ENCODE measurements at places on chromosomes 2 and 18. TPM values are rescaled to one million over a fixed set of nuclear protein-coding genes. Genes with fewer than 3 reads are reported as not detected.

GRCh38 chr2:215750763-215751162 is 262.6 kb downstream of the MREG start:
- no peak overlapping the region for H3K4me3 ChIP-seq
- no peak for DNase-seq
- H3K27ac ChIP-seq, result no peak overlapping the region
- peaks cover 86% of the 10 kb centered on the region for H3K4me1 ChIP-seq
- no peaks in the 10 kb centered on the region for H3K27me3 ChIP-seq

GRCh38 chr2:35168351-35168750 is 1187.2 kb upstream of the CRIM1 start:
- H3K4me1 ChIP-seq, result no peaks in the 10 kb centered on the region
- no peak overlapping the region for H3K27ac ChIP-seq
- H3K27me3 ChIP-seq, result no peaks in the 10 kb centered on the region
- no peaks in the 10 kb centered on the region for H3K36me3 ChIP-seq

DNA sequence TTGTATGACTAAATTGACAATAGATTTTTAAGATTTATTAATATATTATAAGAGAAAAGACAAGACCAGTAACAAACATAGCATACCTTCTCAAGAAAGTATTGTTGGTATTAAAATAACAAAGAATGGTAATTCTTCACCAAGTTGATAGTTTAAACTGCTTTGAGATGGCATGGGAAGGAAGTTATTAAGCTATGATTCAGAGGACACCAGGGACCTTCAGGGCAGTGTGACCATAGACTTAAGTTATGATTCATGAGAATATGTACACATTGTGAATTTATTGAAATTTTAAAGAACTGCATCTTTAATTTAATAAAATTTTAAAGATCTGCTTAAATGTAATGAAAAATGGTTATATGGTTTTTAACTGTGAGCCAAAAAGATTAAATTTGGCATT is 205.7 kb downstream of the DSEL start:
- H3K27ac ChIP-seq, result no peak overlapping the region
- H3K27me3 ChIP-seq, result no peaks in the 10 kb centered on the region
- H3K4me3 ChIP-seq, result no peak overlapping the region
- H3K4me1 ChIP-seq, result no peaks in the 10 kb centered on the region
- DNase-seq, result no peak

HNRNPA3 gene
- 164 TPM for total RNA-seq

GRCh38 chr18:13374468-13375301 is 156.1 kb downstream of the LDLRAD4 start:
- DNase-seq, result no peak
- H3K4me1 ChIP-seq, result peaks cover 13% of the 10 kb centered on the region
- no peaks in the 10 kb centered on the region for H3K36me3 ChIP-seq
- H3K4me3 ChIP-seq, result no peak overlapping the region
- H3K27me3 ChIP-seq, result no peaks in the 10 kb centered on the region

DNA sequence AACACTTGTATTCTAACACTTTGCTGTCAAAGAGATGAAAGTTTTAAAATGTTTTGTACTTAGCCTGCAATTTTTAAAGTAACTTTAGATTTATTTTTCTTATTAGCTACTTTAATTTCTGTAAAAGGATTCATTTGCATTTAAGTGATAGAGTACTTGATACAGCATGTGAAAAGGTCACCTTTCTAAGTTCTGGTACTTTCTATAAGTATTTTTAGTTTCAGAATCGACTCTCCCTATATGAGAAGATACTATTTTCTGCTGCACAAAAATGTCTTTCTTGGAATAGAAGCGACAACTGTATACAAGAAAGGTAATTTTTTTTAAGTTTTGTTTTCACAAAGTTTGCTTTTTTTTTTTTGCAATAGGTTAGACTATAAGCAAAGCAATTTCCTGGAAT is 72.9 kb downstream of the METTL8 start:
- no peak overlapping the region for H3K4me3 ChIP-seq
- no peak for DNase-seq
- peaks cover 2% of the 10 kb centered on the region for H3K36me3 ChIP-seq
- H3K27me3 ChIP-seq, result no peaks in the 10 kb centered on the region

ARHGEF33 gene
- total RNA-seq, result not detected

FSHR gene
- total RNA-seq, result not detected

GRCh38 chr2:176101842-176102241 is 2.2 kb downstream of the HOXD12 start:
- H3K4me1 ChIP-seq, result peaks cover 12% of the 10 kb centered on the region
- peaks cover 99% of the 10 kb centered on the region for H3K27me3 ChIP-seq
- H3K27ac ChIP-seq, result no peak overlapping the region
- no peak overlapping the region for H3K4me3 ChIP-seq
- DNase-seq, result no peak

GRCh38 chr2:105645938-105646773 is 98.6 kb upstream of the NCK2 start:
- no peak overlapping the region for H3K4me3 ChIP-seq
- peaks cover 54% of the 10 kb centered on the region for H3K27me3 ChIP-seq
- H3K36me3 ChIP-seq, result no peaks in the 10 kb centered on the region
- H3K4me1 ChIP-seq, result peaks cover 26% of the 10 kb centered on the region

DNA sequence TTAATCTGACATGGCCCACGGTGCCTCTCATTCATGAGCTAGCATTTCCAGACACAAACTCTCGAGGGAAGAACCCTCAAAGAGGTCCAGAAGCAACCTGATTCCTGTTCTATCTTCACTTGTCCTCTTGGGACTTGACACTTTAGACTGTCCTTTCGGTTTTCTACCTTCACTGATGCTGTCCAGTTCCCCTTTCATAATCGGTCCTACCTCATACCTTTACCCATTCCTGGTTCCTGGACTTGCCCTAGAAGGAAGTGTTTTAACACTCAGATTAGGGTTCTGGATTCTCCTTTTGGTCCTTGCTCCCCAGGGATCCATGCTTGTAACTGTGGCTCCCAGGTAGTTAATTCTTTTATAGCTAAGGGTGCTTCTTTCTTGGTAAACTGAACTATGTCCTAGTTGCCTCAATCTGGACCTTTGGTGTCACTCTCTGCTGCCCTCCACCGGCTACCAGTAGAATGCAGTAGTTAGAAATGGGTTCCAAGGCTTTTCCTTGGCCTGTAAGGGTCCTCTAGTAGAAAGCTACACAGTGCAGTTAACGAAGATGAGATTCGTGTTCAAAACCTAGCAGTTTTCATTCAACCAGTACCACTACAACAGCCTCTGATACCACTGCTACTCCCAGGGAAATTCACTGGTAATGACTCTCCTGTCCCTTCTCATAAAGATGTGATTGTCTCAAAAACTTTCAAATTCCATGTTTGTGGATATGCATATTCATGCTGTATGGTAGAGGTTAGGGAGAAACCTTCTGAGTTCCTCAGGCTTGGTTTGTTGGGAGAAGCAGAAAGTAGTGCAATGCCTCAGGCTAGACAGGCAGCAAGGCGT is 178.1 kb upstream of the CYP26B1 start:
- H3K4me1 ChIP-seq, result no peaks in the 10 kb centered on the region
- peak; percentile 50 for DNase-seq
- no peaks in the 10 kb centered on the region for H3K27me3 ChIP-seq
- no peaks in the 10 kb centered on the region for H3K36me3 ChIP-seq
- H3K4me3 ChIP-seq, result no peak overlapping the region
- no peak overlapping the region for H3K27ac ChIP-seq

DNA sequence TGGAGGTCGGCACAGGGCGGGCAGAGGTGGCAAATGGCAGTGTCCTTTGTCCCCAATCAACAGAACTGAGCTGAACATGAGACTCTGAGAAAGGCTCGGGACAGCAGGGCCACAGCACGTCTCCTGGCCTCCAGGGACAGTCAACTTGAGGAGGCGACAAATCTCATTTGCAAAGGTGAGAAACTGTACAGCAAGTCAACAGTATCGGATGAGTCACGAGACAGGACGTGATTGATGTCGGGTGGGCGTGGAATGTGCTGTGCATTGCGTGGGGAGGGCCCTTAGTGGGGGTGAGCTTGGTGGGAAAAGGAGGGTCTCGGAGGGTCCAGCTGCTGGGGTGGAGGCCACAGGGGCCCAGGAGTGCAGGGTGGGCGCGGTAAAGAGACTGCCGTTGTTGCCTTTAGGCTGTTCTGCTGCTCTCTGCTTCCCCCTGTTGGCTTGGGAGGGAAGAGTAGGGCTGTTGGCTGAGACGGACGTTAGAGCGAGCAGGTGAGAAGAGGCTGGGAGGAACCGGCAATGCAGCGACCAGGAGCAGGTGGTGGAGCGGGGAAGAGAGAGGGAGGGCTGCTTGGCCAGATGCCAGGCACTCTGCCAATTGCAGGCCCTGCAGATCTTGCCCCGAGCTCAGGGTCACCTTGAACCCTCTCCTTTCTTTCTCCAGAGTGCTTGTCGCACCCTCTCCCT is 164.3 kb downstream of the BCL2 start:
- H3K27ac ChIP-seq, result no peak overlapping the region
- DNase-seq, result peak; percentile 35
- no peak overlapping the region for H3K4me3 ChIP-seq
- peaks cover 1% of the 10 kb centered on the region for H3K27me3 ChIP-seq

GRCh38 chr2:241977557-241978300 is 108.2 kb downstream of the RTP5 start:
- H3K27me3 ChIP-seq, result peaks cover 20% of the 10 kb centered on the region
- no peaks in the 10 kb centered on the region for H3K36me3 ChIP-seq

CAPN14 gene
- total RNA-seq, result not detected

DNA sequence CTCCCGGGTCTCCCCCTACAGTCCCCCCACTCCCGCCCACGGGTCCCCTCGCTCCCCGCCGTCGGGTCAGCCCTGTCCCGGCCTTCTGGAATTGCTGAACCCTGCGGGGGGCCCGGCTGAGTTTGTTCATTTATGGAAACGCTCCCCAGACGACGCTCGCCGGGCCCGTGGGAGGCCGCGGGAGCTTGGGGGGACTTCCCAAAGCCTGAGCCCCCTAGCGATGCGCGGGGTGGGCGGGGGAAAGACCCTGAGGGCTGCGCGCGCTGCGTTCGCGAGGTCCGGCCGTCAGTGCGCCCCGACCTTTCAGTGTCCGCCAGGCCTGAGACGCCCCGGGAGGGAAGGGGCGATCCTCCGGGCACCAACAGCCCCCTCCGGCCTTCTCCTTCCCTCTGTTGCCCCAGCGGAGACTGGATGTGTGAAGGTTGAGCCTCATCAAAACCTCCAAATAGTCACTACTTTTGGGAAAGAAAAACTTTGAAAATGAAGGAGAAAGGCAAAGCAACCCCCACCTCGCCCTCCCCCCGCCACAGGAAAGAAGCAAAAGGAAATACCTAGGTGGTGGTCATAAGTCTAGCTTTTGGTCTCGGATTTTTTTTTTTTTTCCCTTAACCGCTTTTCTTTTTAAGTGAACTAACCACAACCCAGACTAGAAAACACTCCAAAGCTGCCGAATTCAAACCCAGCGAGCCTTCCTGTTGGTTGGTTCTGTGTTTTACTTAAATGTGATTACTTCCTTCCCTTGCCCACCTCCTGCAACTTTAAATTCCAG is 509 bp upstream of the CYS1 start:
- H3K36me3 ChIP-seq, result no peaks in the 10 kb centered on the region
- H3K4me3 ChIP-seq, result no peak overlapping the region
- no peak overlapping the region for H3K27ac ChIP-seq
- DNase-seq, result no peak

- no peaks in the 10 kb centered on the region for H3K4me1 ChIP-seq
- no peak for DNase-seq
- no peak overlapping the region for H3K4me3 ChIP-seq
- H3K27me3 ChIP-seq, result no peaks in the 10 kb centered on the region
- no peak overlapping the region for H3K27ac ChIP-seq
These were observed 1275.2 kb upstream of the CRIM1 start for GRCh38 chr2:35080231-35080910.

EDAR gene
- total RNA-seq, result not detected

DNA sequence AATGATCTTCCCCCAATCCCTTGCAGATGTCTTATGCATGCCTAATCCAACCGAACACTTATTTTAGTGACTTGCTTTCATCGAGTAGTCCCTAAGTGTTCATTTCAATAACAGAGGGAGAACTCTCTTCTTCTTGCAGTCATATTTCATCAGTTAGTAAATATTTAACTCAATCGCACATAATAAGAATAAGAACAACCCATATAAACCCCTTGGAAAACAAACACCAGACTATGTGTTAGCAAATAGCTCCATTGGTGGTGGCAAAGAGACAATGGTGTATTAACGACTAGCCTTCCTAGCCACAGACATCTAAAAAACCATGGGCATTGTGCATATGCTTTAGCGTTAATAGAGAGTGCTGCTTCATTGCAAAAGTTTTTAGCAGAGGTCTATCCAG is 725.8 kb downstream of the BCL11A start:
- H3K4me3 ChIP-seq, result no peak overlapping the region
- no peak overlapping the region for H3K27ac ChIP-seq
- H3K4me1 ChIP-seq, result no peaks in the 10 kb centered on the region
- H3K36me3 ChIP-seq, result no peaks in the 10 kb centered on the region
- no peak for DNase-seq
- no peaks in the 10 kb centered on the region for H3K27me3 ChIP-seq

- no peaks in the 10 kb centered on the region for H3K36me3 ChIP-seq
- no peak overlapping the region for H3K27ac ChIP-seq
- peaks cover 28% of the 10 kb centered on the region for H3K4me1 ChIP-seq
- DNase-seq, result no peak
- H3K4me3 ChIP-seq, result no peak overlapping the region
These were observed 91.7 kb downstream of the ZCCHC2 start for GRCh38 chr18:62614494-62614893.

DNA sequence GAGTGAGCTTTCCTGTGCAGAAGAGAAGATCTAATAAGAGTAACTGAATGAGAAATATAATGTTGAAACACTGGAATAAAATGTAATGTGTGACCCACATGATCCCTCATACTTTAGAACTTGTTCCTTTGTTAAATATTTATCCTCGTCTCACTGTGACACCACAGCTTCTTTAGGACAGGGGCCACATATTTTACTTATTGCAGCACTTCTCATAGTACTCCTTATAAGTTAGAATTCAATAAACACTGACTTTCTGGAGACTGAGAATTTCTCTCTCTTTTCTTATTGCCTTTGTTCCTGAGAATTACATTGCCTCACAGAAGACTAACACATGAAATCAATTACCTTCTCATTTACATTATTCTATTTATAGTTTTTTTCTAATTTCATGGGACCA is 1234.6 kb upstream of the CHAC2 start:
- H3K4me3 ChIP-seq, result no peak overlapping the region
- no peaks in the 10 kb centered on the region for H3K27me3 ChIP-seq
- no peaks in the 10 kb centered on the region for H3K4me1 ChIP-seq
- H3K27ac ChIP-seq, result no peak overlapping the region
- DNase-seq, result no peak
- no peaks in the 10 kb centered on the region for H3K36me3 ChIP-seq

DNA sequence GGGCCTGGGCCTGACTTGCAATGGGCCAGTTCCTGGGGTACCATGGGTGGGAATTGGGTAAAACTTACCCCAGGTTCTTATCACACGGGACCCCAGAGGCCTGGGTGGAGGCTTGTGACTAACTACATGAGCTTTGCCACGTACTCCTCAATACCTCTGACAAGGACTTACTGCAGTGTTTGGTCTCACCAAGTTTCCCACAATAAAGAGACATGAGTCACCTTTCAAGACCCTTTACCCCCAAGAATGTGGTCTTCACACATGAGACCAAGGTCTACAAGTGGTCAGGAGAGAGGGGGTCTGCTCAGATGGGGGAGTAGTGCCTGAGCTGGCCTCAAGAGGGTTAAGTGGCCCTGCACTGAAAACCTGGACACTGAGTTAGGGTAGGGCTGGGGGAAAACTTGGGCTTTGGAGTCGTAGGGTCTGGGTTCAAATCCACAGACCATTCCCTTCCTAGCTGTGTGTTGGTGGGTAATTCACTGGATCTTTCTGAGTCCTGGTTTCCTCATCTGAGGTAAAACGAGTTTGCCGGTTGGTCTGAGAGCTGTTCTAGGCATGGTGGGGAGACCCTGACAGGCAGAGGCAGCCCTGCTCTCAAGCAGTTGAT is 2.0 kb upstream of the GNLY start:
- DNase-seq, result no peak
- H3K4me3 ChIP-seq, result no peak overlapping the region
- no peaks in the 10 kb centered on the region for H3K4me1 ChIP-seq
- H3K36me3 ChIP-seq, result no peaks in the 10 kb centered on the region
- no peak overlapping the region for H3K27ac ChIP-seq
- H3K27me3 ChIP-seq, result peaks cover 11% of the 10 kb centered on the region

SCN7A gene
- total RNA-seq, result not detected

Data from HepG2 (cell line).